Posterior cingulate gyrus (tissue), 11 donors: ENCODE measurements at places on chromosomes 16 and 17.

DNA sequence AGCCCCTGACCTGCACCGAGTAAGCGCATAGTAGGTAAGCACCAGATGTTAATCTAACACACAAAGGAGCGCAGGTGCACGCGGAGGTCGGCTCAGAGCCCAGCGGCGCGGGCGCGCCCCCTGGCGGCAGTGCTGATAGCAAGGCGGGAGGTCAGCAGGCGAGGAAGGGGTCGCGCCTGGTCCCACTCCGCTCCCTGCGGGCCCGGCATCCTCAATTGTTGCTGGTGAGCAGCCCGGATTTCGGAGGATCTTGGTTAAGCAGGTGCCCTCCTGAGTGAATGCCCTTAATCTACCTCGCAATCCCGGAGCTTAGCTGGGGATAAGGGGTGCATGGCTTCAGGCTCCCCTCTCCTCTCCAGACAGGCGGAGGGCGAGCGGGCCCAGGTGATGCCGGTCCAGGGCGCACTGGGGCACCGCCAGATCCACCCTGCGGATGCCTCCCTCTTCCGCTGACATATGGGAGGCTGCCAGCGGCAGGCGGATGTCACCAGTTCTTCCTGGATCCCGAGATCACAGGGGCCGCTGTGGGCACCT, 4.0 kb upstream of the WNT3 start:
- DNase-seq, result peak; percentile 61

GRCh38 chr16:14198572-14198971, 127.5 kb downstream of the MRTFB start:
- no peak for DNase-seq

GRCh38 chr16:53183442-53183841, 128.7 kb downstream of the CHD9 start:
- DNase-seq, result no peak

DNA sequence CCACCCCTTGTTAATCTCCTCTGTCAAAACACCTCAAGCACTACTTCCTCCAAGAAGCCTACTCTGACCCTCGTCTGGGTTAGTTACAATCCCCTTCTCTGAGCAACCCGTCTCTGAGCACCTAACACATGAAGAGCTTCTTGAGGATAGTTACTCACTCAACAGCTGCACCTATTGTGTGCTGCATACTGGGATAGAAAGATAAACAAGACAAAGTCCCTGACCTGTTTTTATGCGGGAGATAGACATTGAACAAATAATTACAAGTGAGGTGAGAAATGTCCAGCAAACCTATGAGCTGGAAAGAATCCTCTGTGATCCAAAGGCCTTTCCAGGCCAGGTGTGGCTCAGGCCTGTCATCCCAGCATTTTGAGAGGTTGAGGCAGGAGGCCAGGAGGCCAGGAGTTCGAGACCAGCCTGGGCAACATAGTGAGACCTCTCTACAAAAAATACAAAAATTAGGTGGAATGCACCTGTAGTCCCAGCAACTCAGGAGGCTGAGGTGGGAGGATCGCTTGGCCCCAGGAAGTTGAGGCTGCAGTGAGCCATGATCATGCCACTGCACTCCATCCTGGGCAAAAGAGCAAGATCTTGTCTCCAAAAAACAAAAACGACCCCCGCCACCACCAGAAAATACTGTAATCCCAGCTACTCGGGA, 5.5 kb upstream of the ZNF771 start:
- no peak for DNase-seq

GRCh38 chr16:89155851-89156739, 15.5 kb upstream of the CDH15 start:
- DNase-seq, result peak; percentile 81

GRCh38 chr17:35433075-35433894, 985 bp upstream of the SLFN12 start:
- no peak for DNase-seq

DNA sequence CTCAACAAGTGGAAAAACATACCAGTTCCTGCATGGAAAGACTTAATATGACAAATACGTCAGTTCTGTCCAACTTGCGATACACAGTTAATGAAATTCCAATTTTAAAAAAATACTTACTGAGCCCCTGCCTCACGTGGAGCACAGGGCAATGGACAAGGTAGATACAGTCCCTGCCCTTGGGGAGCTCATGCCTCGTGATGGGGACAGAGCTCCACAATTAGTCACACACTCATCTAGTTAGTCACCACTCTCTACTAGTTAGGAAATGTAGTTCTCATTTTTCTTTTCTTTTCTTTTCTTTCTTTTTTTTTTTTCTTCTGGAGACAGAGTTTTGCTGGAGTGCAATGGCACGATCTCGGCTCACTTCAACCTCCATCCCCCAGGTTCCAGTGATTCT, 74.7 kb upstream of the CDH5 start:
- DNase-seq, result no peak

DNA sequence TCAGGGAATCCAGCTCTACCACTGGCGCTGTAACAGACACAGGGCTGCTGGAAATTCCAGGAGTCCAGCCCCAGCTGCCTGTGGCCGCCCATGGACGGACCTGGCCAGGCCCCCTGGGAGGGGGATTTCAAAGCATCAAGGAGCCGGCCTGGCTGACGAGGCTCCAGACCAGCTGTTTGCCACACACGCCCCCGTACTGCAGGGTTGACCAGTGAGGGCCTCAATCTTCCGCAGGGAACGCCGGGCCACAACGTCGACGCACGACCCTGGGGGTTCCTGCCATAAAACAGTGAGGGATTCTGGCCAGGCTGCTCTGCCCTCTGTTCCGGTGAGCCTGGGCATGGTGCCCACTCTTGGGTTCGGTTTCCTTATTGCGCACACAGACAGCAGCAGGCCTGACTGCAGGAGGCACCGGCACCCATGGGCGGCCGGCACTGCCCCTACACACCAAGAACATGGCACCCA, 3.7 kb downstream of the LMF1 start:
- DNase-seq, result no peak

- DNase-seq, result no peak
Measured at GRCh38 chr17:74858672-74859458, 820 bp downstream of the GRIN2C start.

GRCh38 chr16:67167588-67167987, 2.8 kb upstream of the NOL3 start:
- DNase-seq, result no peak

DNA sequence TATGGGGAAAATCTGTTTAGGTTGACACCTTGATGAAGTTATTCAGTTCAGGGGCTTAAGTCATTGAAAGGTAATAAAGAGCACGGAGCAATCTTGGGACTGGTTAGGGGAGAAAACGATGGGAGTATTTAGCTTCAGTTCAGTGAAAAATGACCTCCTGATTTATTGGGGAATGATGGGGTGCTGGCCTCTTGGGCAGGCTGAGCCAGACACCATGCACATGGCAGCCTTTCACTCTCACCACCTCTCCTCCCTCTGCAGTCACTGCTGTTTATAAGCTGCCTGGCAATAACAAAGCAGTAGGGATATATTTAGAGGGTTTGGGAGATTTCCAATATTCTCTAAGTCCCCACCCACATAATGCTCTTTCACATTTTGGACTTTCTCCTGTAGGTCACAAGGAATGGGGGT, 140.5 kb upstream of the HS3ST2 start:
- no peak for DNase-seq

DNA sequence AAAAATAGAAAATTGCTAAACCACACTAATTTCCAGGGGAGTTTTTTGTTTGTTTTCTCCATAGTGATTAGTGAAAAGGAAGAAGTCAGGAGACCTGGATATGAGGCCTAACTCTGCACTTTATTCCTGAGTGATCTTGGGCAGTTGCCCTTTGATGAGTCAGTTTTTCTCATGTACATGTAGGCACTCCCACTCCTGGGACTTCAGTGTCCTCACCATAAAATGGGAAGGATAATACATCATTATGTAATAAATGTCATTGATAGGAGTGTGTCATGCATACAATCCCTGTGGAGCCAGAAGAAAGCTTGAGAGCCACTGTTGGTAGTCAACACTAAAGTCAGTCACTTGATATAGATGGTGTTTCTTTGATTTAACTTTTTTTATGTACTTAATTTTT, 32.5 kb downstream of the WIPF2 start:
- no peak for DNase-seq

DNA sequence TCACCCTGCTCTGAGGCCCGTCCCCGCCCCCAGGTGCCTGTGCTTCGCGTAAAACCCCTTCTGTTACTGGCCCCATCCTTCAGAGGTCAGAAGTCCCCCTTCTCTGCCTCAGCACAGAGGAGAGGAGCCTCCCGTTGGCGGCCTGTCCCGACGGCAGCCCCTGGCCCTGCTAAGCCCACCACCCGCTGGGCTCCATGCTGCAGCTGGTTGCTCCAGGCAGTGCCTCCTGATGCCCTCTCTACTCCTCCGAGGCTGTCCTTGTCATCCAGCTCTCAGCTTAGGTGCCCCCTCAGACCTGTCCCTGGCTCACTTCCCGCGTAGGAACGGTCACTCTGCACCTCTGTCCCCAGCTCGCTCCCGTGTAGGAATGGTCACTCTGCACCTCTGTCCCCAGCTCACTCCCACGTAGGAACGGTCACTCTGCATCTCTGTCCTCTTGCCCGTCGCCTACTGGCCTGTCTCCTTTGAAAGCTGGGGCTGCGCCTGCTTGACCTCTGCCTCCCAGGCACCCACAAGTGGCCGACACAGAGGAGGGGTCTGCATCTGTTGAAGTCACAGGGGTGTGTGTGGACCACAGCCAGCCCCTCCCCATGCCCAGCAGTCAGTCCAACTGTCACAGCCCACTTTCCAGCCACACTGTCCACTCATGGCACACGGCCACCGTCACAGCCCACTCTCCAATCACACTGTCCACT, 31.7 kb upstream of the ZC3H18 start:
- no peak for DNase-seq

DNA sequence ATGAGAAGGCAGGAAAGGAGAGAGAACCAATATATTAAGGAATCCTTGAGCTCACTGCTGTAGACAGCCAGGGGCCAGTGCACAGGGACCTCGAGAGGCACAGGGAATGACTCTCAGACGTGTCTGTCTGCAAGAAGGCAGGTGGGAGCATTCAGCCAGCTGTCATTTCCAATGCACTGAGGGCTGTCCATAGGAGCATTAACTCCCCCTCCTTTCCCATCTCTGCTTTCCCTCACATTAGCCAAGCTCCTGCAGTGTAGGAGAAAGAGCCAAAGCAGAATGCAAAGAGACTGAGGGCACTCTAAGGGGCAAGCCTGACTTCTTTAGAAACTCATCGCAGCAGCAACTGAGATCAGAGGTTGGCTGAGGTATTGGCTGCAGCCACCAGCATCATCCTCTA, 218.3 kb downstream of the CDH13 start:
- no peak for DNase-seq

DNA sequence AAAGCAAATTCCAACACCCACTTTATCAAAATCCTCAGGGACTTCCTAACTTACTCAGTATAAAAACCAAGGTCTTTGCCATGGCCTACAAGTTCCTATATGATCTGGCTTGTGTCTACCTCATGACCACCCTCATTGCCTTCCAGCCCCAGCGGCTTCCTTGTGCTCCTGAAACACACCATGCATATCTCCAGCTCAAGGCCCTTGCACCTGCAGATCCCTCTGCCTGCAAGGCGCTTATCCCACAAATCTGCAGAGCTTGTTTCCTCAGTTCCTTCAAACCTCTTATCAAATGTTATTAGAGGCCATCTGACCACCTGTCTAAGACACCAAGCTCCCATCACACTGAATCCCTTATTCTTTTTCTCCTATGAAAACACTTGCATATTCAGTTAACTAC, 2.6 kb downstream of the BBS2 start:
- DNase-seq, result no peak

DNA sequence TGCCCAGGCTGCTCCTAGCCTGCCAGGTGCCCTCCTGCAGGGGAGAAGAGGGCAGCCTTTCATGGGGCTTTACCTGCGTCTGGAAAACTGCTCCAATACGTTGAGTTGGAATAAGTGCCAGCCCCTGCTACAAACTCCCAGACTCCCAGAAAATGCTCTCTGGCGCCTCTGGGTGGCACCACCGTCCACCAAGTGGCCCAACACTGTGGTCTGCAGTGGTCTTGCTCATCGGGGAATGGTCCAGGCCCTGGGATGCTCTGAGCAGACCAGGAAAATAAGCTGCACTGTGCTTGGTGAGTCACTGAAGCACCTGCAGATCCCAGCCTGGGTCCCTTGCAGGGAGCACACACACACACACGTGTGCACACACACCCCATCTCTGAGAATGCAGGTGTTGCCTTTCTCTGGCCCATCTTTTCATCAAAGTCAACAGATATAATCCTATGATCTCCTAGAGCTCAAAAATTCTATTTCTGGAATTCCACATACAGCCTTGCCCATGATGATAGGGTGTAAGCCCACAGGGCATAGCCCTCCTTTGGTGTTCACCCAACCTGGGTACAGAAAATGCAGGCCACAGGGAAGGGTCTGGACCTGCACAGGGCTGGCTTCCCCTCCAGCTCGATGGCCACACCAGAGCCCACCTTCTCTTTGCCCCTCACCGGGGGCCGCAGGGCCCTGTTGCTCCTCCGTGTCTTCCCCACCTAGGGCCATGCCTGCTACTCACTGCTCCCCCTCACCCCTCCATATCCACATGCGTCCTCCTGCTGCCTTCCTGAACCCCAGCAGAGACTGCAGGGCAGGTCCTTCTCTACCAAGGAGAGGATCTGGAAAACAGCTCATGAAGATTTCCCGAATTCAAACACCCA, 20.5 kb downstream of the CDIP1 start:
- peak; percentile 95 for DNase-seq

- no peak for DNase-seq
Measured at GRCh38 chr16:1299012-1299867, 10.2 kb upstream of the UBE2I start.

DNA sequence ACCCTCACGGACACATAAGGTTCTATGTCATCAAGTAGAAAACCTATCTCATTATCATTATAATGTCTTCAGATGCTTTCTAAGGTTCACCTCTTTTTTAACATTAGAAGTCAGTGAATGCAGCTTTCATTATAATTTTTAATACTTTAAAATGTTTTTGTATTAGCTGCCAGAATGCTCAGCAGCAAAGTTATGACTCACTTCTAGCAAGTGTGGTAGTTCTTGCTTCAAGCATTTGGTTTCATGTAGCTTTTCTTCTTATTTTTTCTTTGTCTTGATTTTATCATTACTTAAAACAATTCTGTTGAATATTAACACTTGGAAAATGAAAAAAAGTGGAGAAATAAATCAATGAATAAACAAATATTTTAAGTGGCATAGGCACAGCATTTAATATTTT, 23.4 kb downstream of the LPCAT2 start:
- no peak for DNase-seq
